ENCODE measurements at places on chromosomes 7 and 10.

DNA sequence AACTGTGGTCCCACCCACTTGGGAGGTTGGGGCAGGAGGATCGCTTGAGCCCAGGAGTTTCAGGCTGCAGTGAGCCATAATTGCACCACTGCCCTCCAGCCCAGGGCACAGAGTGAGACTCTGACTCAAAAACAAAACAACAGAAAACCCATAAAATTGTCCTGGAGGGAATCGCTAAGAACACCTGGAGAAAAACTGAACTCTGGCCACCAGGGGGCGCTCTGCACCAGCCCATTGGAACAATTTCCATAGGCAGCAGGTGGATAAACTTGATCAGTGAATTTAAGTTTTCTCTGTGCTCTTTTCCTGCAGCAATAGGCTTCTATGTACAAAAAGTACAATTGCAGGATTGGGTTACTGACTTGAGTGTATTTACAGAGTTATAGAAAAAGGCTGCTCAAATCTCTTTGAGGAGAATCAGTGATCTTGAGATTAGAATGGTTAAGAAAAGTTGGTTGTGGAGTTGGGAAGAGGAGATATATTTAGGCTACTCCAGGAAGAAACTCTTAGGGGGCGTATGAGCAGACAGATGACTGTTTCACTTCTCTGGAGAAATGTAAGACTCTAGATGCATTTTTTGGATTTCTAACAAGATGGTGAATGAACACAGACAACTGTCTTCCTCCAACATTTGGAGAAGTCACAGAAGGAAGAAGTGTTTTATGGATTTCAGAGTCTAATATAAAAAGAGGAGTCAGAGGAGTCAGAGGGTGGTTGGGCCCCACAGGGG, 274.9 kb upstream of the GALNT17 start:
- peak; percentile 32 for DNase-seq

- peak; percentile 10 for DNase-seq
Observed at GRCh38 chr10:99234041-99234790, 1.4 kb downstream of the HPSE2 start.

GRCh38 chr10:104456802-104457542, 103.3 kb downstream of the CFAP58 start:
- DNase-seq = no peak

GRCh38 chr7:21526448-21526847, 16.4 kb upstream of the DNAH11 start:
- DNase-seq = no peak

Measured in NCI-H526 treated with DMSO at 0.1 percent for 48 hours (cell line).